ENCODE measurements at places on chromosomes 4 and X.

- DNase-seq = no peak
Measured at GRCh38 chr4:185535612-185536410, 504 bp upstream of the PDLIM3 start.

DNA sequence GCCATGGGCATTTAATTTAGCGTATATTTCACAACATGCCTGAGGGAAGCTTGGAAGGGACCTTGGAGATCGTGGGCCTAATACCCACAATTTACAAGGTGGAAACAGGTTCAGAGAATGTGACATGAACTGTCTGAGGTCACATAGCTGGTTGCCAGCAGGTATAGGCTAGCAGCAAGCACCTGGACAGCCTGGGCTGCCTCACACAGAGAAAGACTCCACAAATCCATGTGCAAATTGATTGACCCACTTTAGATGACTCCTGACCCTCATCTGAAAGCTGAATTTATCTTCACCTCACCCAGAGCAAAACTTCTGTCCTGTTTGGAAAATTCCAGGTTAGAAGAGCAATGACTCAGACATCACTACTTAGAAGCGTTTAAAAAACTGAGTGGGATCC is 5.8 kb downstream of the PTTG2 start:
- no peak for DNase-seq

GRCh38 chrX:120617996-120618630 is 11.7 kb downstream of the C1GALT1C1 start:
- no peak for DNase-seq

- no peak for DNase-seq
Measured at GRCh38 chr4:136748773-136749172, 783.5 kb downstream of the PCDH18 start.

DNA sequence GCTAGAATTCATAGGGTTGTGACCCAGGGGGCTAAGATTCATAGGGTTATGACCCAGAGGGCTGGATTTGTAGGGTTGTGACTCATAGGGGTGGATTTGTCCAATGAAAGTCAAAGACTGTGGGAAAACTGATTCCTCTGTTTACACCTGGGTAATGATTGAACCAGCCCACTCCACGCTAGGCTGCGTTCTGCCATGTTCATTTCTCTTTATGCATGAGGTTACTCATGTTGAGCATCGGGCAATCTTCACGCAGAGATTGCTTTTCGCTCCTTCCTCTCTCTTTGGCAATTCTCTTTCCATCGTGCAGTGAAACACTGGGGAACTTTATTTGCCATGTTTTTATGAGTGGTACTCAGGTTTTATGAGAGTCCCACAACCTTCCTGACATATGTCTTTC is 127.8 kb downstream of the CRLF2 start:
- no peak for DNase-seq

GRCh38 chr4:94253036-94253435 is 45.4 kb downstream of the SMARCAD1 start:
- no peak for DNase-seq

GRCh38 chr4:184408021-184408683 is 66.2 kb downstream of the IRF2 start:
- no peak for DNase-seq

DNA sequence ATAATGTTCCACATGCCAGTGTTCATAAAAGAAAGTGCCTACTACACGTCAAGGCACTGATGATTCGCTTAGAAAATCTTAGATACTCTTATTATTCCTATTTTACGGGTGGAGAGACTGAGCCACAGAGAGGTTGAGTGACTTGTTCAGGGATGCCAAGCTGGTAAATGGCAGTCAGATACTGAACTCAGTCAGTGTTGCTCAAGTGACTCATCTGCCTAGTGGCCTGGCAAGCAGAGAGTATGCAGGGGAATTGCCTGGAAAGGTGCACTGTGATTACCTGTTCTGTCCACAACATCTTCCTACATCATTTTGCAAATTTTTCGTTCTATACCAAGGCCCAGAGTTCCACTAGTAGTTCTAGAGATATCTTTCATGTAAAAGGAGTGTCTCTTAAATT is 68.4 kb downstream of the RAPGEF2 start:
- DNase-seq = no peak

DNA sequence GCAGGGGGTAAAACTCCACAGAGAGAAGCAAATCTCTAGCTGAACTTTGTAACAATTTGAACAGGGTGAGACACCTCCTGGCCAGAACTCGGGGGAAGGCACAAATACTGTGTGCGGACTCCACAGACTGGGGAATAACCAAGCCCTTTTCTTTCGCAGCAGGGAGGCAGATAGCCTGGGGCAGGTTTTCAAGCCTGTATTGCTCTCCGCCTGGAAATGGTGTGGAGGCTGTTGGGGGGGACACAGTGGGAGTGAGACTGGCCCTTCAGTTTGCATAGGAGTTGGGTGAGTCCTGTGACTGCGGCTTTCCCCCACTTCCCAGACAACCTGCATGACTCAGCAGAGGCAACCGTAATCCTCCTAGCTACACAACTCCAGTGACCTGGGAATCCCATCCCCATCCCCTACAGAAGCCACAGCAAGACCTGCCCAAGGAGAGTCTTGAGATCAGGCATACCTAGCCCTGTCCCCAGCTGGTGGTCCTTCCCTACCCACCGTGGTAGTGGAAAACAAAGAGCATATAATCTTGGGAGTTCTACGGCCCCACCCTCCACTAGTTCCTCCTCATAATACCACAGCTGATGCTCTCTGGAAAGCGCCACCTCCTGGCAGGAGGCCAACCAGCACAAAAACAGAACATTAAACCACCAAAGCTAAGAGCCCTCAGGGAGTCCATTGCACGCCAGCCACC is 12.9 kb upstream of the SMPX start:
- DNase-seq = no peak

DNA sequence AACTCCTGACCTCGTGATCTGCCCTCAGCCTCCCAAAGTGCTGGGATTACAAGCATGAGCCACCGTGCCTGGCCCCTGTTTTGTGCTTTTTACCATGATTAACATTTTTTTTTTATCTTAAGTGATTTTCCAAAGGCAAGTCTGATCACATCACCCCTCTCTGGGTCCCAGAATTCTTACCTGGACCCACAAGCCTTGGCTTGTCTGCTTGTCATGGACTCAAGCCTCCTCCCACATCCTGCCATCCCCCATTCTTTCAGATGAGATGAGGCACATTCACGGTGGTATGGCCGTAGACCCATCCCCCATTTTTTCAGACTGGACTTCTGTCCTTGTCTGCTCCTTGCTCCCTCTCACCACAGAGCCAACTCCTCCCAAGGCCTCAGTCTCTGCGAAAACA is 55.3 kb downstream of the APLN start:
- DNase-seq = no peak

DNA sequence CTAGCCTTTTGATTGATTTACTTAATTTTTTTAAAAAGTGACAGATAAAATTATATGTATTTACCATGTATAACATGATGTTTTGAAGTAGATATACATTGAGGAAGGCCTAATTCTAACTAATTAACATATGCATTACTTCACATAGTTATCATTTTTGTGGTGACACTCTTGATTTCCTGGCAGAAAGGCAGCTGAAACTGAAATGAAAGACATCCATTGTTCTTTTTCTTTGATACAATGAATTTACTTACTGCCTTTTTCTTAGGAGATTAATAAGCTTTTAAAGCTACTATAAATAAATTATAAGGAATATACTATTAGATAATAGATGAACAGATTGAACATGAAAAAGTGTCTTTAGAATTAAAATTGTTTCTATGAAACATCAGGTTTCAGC is 26.7 kb downstream of the ANKRD50 start:
- DNase-seq = no peak

GRCh38 chr4:1608196-1608820 is 75.8 kb downstream of the FAM53A start:
- DNase-seq = no peak

DNA sequence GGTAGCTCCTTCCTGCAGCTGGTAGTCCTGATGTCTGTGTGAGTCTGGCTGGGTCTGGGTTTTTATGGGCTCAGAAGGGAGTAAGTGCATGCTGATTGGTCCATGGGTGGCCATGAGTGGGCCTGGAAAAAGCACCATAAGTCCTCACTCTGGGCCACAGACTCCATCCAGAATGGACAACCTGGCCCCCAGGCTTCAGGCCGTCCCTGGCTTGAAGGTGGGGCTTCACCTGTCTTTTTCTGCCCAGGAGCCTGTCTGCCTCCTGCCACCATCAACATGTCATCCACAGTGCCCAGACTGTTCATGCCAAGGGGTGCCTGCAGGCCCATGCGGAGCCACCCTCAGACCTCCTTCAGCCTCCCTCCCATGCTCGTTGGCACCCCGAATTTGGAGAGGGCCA is 620.0 kb downstream of the RAPGEF2 start:
- no peak for DNase-seq

DNA sequence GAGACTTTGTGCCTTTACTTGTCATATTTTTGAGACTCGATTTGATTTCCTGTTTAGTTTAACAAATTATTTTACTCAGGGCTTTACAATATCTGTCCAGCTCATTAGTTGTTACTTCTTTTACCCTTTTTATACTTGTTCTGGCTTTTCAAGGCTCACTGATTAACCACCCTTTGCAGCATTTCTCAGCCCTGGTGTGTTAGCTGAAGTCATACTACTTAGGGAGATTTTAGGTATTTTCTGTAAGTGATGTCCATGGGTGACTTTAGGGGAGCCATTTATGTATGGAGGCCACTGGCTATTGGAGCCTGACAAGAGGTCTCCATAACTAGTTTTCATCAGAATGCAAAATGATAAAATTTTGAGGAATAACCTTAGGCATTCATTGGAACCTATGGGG is 147.2 kb downstream of the RPA4 start:
- no peak for DNase-seq

GRCh38 chr4:74402692-74403456 is 37.9 kb downstream of the EREG start:
- DNase-seq = no peak

- DNase-seq = no peak
Measured at GRCh38 chr4:98617358-98618047, 40.9 kb downstream of the TSPAN5 start.

DNA sequence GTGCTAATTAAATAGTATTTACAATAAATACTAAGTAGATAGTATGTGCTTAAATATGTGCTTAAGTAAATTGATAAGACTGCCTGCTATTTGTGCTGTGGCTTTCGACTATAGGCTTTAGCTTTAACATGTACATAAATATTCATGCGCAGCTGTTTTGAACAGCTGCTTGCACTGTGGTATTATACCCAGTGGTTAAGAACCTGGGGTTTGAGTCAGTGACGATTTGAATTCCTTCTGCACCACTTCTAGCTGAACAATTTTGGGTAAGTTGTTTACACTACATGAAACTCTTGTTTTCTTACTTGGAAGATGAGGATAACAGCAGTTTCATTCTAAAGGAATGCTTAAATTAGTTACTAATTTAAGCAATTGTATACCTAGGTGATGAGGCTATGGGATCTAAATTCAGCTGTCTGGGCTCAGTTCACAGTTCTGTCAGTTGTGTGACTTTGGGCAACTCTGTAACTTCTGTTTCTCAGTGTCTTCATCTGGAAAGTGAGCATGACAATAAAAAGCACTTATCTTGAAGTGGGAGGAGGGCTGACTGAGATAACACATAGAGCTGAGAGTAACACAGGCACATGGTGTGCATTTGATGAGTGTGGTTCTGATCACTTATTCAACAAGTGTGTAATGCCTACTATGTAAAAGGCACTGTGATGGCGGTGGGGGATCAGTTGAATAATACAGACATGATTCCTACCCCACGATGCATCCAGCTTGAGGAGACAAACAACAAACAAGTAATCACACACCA is 37.0 kb downstream of the HPGDS start:
- DNase-seq = no peak

GRCh38 chrX:153380691-153381090 is 20.5 kb downstream of the PNMA6E start:
- no peak for DNase-seq

DNA sequence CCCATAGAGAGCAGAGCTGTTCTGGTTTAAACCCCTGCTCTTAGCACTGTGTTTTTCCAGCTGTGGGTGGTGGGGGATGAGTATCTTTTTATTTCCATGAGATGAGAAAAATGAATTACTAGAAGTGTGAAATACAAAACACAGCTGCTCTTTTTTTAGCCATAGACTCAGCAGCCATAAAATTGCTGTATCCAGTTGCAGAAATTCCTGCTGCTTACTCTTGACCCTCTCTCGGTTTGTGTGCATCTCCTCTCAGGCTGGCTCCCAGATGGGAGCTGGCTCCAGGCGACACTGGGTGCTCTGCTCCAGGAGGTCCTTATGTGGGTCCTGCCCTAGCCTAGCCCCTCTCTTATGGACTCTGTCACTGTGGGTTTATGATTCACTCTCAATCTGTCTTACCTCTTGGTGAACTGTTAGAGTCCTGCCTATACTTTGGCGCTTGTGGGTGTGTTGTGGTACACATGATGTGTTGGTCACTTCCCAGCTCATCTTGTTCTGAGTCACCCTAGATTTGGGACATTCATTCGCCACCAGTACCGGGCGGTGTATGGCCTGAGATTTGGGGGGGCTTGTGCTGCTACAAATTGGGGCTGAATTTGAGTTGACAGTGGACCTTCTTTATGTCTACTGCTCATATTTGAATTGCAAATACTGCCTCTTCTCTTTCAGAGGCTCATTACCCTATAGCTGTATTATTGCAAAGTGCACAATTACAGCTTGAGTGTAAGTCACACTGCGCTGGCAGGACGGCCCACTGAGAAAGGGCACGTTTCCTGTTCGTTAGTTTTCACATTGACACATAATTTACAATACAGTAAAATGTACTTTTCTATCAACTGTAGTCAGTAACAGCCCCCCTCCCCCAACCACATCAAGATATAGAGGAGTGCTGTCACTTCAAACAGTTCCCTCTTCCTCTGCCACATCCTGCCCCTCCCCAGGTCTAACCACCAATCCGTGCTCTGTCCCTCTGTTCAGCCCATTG is 46.9 kb upstream of the MSANTD1 start:
- no peak for DNase-seq

GRCh38 chr4:101972791-101973190 is 182.3 kb downstream of the BANK1 start:
- DNase-seq = no peak

DNA sequence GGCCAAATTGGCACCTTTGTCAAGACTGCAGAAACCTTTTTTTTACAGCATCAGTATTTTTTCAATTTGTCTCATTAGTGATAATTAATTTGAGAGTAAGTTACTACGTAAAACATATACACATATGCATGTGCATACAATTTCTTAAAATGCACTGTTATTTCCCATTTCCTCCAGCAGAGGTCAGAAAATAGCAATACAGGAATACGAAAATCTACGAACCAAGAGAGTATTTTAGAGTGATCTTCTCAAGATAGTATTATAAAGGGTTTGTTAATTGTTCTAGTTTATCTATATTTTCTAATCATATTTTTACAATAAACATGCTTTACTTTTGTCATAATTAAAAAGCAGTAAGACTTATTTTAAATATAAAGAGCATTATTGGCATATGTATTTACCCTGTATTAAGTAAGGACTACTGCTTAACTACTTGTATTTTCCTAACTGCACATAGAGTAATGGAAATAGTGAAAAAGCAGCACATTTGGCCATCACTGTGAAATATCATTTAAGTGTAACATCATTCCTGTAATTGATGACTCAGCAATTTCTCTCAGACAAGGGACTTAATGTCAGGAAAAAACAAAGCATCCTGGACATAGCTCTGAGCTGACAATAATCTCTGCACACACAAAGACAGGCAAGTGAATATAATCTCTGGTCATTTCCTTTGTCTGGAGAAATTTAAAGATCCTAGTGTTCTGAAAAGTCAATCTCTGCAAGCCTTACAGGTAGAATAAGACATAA is 45.6 kb downstream of the MAOB start:
- no peak for DNase-seq

GRCh38 chrX:24305905-24306304 is 8.0 kb downstream of the SUPT20HL2 start:
- no peak for DNase-seq

GRCh38 chrX:6708676-6709380 is 173.9 kb upstream of the VCX3A start:
- DNase-seq = no peak

GRCh38 chrX:132413459-132413858 is 75.4 kb downstream of the MBNL3 start:
- no peak for DNase-seq
